HEK293T (cell line): ENCODE measurements at places on chromosomes 2 and 18.

GRCh38 chr2:216004697-216005283 is 8.6 kb downstream of the MREG start:
- DNase-seq, result no peak

- DNase-seq, result no peak
Observed at GRCh38 chr2:28643327-28643726, 108.3 kb upstream of the PPP1CB start.

DNA sequence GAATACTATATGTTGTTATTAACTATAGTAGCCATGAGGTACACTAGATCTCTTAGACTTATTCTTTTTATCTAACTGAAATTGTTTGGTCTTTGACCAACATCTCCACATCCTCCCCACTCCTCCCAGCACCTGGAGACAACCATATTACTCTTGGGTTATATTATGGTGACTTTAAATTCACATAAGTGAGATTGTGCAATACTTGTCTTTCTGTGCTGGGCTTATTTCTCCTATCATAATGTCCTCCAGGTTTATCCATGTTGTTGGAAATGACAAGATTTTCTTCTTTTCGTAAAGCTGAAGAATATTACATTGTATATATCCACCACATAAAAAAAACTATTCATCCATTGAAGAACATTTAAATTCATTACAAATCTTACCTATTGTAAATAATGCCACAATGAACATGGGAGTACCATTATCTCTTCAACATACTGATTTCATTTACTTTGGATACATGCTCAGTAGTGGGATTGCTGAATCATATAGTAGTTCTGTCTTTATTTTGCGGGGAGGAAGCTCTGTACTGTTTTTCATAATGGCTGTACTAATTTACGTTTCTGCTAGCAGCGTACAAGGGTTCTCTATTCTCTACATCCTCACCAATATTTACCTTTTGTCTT is 159.2 kb upstream of the SCN7A start:
- no peak for DNase-seq

GRCh38 chr2:226087505-226088365 is 688.2 kb downstream of the NYAP2 start:
- no peak for DNase-seq

- DNase-seq, result no peak
Observed at GRCh38 chr2:71531522-71532047, 78.2 kb downstream of the DYSF start.

- no peak for DNase-seq
Observed at GRCh38 chr18:45834306-45834705, 8.8 kb downstream of the SIGLEC15 start.

- DNase-seq, result no peak
Observed at GRCh38 chr18:49142216-49142615, 191.5 kb upstream of the SMAD7 start.

- DNase-seq, result no peak
Observed at GRCh38 chr2:190303647-190304046, 16.0 kb downstream of the HIBCH start.

- DNase-seq, result no peak
Observed at GRCh38 chr2:183035954-183036669, 2.1 kb downstream of the NCKAP1 start.

- no peak for DNase-seq
Observed at GRCh38 chr2:53476834-53477233, 290.8 kb upstream of the CHAC2 start.

GRCh38 chr2:6835467-6835866 is 30.2 kb downstream of the CMPK2 start:
- no peak for DNase-seq

- DNase-seq, result no peak
Observed at GRCh38 chr2:125125902-125126301, 1100.8 kb downstream of the CNTNAP5 start.

- DNase-seq, result no peak
Observed at GRCh38 chr18:3583873-3584247, 133.9 kb downstream of the TGIF1 start.

DNA sequence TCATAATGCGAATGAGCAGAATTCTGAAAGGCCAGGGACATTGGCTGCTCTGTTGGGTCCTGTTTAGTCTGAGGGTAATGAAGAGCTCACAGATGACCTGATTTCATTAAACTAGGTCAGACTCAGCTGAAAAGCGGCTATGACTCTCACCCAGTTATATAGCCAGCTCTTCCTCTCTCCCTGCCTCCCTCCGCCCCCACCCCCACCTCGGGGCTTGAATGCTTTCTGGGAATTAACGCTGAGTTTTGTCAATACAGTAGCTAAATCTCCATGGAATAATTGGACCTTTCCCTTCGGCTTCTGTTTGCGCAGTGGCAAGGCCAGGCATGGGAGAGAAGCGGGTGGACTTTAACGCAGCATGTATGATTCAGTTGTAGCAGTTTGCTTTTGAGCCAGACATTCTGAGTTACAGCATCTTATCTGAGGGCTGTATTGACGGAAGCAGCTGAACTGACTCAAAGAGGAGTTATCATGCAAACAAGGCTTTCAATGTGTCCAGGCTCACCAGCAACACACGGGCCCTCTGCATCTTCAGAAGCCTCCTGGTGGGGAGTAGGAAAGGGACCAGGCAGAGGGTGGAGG is 110.6 kb downstream of the MYCN start:
- no peak for DNase-seq

GRCh38 chr2:158726911-158727592 is 68.1 kb upstream of the DAPL1 start:
- no peak for DNase-seq

- no peak for DNase-seq
Observed at GRCh38 chr2:9004338-9005204, 1.1 kb upstream of the MBOAT2 start.

DNA sequence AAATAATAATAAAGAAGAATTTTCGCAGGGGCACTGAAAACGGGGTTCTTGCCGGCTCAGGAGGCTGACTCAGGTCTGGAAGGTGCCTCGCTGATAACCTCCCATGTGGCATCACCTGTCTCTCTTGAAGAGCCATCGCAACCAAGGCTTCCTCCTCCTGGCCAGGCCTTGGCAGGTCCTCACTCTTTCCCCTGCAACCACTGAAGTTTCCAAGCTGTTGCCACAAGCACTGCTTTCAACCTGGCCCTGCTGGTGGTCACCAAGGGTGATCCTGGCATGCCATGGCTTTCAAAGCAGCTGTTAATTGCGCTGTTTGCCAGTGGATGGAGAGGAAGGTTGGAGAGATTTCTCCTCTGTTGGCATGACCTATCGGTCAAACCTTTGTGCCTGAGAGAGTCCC is 163.6 kb upstream of the COPS8 start:
- no peak for DNase-seq

DNA sequence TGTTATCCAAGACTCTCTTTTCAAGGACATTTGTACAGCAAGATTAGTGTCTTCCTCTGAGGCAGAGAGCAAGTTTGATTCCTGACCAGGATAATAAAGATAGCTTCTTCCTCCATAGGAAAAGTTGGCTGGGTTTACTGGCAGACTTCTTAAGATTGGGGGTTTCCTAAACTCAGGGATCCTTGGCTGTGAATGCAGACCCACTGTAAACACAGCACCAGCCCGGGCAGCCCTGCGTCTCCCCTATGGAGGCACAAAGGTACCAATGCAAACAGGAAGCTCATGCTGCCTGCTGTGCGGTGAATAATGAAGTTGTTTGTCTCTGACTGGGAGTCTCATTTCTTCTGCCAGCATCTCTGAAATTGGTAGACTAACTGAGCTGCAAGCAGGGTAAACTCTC is 96.2 kb upstream of the ARHGAP28 start:
- DNase-seq, result no peak

DNA sequence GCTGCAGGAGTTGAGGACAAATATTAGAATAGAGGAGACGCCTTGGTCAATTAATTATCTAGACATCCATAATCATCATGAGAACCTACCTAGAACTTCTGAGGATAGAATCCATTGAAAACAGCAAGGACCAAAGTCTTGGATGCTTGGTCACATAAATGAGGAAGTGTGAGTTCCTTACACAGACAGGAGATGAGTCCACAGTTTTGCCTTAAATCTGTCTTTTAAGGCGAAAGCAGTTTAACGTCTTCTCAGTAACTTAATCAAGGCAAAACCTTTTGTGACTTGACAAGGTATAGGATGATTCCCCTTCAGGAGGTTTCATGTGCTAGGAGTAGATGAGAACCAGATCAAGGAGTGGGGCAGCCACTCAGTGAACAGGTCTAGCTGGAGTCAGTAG is 1783.2 kb upstream of the CELF4 start:
- DNase-seq, result no peak

DNA sequence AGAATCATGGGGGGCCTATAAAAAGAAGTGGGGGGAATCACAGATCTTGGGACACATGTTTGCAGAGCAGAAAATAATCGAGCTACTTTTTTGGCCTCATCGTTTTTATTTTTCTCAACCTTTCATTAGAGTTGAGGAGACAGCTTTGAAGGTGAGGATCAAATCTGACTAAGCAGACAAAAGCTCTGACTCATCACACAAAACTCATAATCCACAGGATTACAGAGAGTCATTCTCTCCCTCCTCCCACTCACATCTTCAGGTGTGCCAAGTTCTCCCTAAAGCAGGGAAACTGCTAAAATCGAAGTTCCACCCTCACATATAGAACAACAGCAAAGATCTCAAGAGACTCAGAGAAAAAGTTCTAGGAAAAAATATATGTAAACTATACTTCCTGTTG is 15.6 kb downstream of the BAZ2B start:
- no peak for DNase-seq

- no peak for DNase-seq
Observed at GRCh38 chr2:3940661-3941060, 237.3 kb downstream of the DCDC2C start.

DNA sequence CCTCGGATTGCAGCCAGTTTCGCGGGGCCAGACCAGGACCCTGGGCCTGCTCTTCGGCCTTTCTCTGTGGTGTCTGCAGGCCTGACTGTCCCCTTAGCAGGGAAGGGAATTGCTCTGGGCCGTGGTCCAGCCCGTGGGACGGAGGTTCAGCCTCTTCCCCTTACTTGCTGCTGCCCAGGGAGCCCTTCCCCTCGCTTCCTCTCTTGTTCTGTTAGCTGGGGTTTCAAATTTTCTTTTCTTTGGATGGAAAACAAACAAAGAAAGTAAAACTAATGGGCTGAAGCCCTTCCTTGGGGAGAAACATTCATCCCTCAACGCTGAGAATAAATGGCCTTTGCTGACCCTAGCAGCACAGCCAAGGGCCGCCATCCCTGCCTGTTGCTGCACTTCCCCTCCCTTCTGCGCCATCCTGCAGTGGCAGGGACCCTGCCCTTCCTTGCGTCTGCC is 52.4 kb downstream of the ASAP2 start:
- no peak for DNase-seq

DNA sequence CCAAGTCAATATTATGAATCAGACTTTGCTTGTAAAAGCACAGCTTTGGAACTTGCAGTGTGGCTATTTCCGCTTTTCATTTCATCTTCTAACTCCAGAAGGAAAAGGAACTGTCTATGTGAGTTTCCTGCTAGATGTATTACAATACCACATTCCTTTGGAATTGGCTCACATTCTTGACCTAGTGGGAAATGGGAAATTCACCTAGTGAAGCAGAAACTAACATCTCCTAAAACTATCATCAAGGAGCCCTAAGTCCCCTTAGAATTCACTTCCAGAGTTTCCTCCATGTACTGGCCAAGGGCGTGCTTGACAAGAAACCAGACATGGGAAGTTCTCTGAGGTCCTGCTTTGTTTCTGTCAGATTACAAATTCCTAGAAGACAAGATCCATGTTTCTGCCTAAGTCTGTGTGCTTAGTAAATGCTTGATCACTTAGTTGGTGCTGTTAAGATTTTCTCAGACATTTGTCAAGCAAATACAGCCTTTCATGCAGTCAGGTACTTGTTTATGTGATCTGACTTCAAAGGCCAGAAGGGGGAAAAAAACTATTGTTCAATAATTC is 275.7 kb upstream of the FN1 start:
- no peak for DNase-seq

DNA sequence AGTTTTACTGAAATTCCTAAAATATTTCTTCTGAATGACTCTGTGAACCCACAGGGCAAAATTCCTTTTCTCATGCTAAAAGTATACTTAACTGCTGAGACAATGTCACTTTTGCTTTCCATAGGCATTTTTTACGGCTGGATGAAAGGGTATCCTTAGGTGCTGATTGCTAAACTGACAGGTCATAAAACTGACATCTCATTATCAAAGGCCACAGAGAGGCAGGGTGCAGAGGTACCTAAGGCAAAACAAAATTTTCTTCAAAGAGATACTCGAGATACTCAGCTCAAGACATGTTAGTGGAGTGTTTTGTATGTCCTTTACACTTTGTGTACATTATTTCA is 62.0 kb upstream of the WDR75 start:
- no peak for DNase-seq

DNA sequence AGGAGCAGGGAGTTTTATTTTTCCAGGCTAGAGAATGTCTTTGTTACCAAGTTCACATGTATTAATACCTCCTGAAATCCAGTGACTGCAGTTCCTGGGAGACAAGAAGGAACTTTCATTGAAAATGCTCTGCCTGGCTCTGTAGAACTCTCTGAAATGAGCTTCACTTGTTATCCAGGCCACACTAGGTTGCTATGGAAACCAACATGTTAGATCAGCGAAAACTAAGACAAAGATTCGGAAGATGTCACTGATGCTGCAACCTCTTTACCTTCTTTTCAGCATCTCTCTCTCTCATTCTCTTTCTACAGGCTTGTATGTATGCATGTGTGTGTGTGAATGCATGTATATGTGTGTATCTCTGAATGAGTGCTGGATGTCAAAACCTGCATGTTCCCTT is 218.5 kb downstream of the TRIB2 start:
- DNase-seq, result no peak

GRCh38 chr18:48816554-48816953 is 134.2 kb downstream of the SMAD7 start:
- no peak for DNase-seq

- no peak for DNase-seq
Observed at GRCh38 chr18:44719519-44720060, 38.9 kb downstream of the SETBP1 start.

DNA sequence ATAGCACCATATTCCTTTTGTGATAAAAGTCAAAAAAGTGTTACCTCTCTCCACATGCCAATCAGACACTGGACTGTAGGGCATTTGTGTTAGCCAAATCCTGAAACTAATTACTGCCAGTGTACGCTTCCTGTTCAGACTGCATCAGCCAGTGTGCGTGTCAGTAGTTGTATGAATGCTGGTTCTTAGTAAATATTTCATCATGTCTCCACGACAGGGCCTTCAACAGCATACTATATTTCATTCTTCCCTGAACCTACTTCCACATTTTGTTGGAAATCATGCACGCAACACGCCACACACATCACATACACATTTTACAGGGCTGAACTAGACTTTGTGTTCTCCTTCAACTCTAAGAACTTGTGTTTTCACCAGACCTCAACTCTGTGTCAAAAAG is 77.5 kb downstream of the EPB41L3 start:
- no peak for DNase-seq

DNA sequence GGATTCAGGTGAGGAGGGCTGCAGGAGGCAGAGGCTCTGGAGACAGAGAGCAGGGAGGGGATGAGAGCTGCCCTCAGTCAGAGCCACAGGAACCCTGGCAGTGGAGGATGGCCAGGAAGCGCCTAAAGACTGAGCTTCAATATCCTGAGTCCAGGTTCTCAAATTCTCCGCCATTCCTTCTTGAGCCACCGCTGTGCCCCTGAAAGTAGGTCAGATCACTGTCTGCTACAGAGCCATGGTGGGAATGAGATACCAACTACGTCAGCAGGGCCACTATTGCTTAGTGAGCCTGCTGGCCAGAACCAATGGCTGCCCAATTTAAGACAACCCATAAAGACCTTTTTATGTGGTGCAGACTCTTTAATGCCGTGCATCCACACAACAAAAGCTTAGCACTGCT is 155.5 kb downstream of the CTIF start:
- DNase-seq, result no peak

GRCh38 chr2:137800386-137800785 is 163.9 kb upstream of the HNMT start:
- DNase-seq, result no peak

GRCh38 chr18:23802817-23803216 is 113.6 kb downstream of the LAMA3 start:
- no peak for DNase-seq
